ENCODE measurements at places on chromosomes 7 and 10.
A peak's percentile ranks its signal among the peaks of the same experiment; 100 is the strongest.

GRCh38 chr10:66782776-66783175 is 143.1 kb upstream of the LRRTM3 start:
- no peak for DNase-seq

GRCh38 chr10:62199584-62199983 is 69.1 kb downstream of the RTKN2 start:
- DNase-seq = no peak

- DNase-seq = no peak
Measured at GRCh38 chr10:72252972-72253371, 20.8 kb upstream of the DDIT4 start.

GRCh38 chr10:42989481-42989921 is 87.4 kb upstream of the RET start:
- no peak for DNase-seq

DNA sequence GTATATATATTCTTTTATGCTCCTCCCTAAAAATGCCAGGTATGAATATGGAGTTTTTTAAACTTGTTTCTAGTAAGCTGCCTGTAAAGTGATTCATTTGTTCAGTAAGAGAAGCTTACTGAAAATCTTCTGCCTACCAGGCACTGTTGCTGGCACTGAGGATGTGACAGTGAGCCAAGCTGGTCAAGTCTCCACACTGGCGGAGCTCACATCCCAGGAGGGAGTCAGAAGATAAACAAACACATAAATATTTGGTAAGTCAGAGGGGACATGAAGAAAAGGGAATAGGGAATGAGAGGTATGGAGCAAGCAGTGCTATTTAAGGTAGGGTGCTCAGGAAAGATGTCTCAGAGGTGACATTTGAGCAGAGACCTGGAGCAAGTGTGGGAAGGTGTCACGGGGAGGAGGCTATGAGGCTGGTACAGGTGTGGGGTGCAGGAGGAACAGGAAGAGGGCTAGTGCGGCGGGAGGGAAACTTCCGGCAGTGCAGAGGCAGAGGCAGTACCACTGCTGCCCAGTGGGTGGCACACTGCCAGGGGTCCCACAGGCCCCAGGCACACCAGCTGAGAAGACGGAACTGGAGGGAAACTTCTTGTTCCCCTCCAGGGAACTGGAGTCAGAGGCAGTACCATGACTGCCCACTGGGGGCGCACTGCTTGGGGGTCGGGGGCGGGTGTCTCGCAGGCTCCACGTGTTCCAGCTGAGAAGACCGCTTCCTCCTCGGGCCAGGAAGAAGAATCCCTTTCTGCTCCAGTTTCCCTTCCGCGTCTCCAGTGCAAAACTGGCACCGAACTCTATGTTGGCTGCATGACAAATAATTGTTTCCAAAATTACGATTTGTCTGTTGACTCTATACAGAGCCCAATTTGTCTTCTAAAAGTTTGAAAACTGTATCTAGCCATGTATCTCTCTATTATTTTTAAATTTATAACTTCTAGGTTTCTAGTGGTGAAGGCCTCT is 161.0 kb downstream of the TEX36 start:
- peak; percentile 27 for DNase-seq

DNA sequence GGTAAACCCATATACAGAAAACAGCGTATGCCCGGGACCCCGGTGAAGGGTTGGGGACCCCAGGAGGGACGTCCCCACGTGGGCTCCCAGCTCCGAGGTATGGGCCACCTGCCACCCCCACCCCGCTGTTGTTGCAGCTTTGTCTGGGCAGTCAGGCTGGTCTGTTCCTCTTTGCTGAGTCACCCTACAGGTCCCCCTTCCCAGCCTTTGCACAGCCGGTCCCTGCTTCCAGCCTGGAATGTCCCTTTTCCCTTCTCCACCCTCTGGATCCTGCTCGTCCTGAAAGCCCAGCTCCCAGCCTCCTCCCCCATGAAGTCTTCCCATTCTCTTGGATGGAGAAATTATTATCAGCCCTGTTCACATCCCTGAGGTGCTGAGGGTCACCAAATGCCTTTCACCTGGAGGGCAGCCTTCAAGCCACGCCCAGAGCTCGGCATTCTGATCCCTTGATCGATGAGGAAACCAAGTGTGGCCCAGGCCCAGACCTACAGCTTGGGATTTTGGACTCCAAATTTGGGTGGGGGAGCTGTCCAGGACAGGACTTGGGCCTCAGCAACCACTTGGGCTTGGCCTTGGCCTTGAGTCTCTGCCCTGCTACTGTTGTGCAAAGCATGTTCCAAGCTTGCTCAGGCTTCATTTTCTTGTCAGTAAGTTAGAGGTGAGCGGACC is 2.6 kb downstream of the CLDN4 start:
- DNase-seq = no peak

- peak; percentile 65 for DNase-seq
Measured at GRCh38 chr10:5442065-5442989, 30.0 kb downstream of the NET1 start.

GRCh38 chr10:131000743-131001142 is 310.8 kb downstream of the TCERG1L start:
- DNase-seq = no peak

DNA sequence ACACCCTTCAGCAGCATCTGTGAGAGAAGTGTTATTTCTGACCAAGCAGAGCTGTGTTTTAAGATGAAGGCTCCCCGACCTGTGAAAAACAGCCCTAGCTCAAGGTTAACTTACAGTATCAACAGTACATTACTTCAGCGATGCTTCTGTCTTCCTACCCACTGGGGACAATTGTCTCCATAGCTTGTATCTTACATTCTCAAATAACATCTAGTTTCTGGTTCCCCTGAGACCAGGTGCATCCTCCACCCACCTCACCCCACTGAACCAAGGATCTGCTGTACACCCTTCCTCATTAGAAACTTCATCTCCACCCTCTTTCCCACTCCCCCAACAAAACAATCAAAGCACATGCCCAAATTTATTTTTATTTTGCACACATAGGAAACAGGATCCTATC is 102.0 kb downstream of the VOPP1 start:
- DNase-seq = no peak

DNA sequence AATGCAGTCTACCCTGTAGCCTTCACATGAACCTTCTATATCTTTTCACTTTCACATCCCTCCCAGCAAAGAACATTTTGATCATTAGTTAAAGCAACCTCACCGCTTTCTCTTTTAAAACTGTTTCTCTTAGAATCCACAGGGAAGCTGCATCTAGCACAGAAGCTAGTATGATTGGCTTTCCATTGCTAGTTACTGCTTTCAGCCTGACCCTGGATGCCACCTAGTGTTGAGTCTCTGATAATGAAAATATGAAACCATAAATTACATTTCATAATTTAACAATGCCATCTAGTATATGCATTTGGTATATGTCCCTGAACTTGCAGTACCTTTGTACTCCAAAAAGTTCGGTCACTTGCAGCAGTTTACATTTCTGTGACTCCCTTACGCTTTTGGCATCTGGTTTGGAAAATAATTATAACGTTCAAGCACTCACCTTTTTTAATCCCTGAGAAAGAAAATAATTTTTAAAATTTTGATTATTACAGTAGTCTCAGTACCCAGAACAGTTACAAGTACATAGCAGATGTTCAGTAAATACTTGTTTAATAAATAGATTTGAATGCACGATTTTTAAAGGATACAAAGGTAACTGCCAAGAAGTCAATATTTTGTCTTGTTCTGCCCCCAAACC is 22.7 kb downstream of the CISD1 start:
- DNase-seq = peak; percentile 81

GRCh38 chr7:132084776-132085388 is 491.4 kb downstream of the PLXNA4 start:
- no peak for DNase-seq
